ENCODE measurements at places on chromosomes 3 and 15.

- DNase-seq, result no peak
Observed at GRCh38 chr15:62818691-62819090, 223.9 kb upstream of the TPM1 start.

GRCh38 chr3:158717576-158717975, 14.7 kb downstream of the RARRES1 start:
- DNase-seq, result no peak

DNA sequence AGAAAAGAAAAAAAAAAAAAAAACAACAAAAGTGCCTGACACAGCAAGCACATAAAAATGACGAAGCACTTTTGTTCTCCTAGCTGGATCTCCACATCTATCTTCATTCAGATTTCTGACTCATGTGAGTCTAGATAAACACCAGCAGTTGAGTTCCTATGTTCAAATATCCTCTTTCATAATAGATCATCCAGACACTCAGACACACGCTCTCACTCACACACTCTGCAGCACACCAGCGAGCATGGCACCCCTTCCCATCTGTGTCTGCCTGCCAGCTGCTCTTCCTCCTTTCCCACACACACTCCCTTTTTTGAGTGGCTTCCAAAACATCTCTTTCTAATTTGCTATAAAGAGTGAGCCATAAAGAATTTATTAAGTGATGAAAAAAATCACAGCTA, 19.8 kb upstream of the CELF6 start:
- no peak for DNase-seq

DNA sequence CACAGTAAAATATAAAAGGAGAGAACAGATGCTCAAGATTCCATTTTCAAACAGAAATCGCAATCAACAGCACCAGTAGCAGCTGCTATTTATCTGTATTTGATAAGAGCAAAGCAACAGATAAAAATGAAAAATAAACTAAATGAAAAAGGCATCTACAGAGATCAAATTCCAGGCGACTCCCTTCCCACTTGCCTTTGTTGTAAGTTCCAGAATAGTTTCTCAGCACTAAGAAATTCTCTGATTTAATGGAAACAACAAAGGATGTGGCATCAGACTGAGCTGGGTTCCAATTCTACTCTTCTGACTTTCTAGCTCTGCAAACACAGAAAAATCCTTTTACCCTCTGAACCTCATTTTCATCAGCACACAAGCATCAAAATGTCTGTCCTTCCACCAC, 110.8 kb upstream of the MME start:
- no peak for DNase-seq

DNA sequence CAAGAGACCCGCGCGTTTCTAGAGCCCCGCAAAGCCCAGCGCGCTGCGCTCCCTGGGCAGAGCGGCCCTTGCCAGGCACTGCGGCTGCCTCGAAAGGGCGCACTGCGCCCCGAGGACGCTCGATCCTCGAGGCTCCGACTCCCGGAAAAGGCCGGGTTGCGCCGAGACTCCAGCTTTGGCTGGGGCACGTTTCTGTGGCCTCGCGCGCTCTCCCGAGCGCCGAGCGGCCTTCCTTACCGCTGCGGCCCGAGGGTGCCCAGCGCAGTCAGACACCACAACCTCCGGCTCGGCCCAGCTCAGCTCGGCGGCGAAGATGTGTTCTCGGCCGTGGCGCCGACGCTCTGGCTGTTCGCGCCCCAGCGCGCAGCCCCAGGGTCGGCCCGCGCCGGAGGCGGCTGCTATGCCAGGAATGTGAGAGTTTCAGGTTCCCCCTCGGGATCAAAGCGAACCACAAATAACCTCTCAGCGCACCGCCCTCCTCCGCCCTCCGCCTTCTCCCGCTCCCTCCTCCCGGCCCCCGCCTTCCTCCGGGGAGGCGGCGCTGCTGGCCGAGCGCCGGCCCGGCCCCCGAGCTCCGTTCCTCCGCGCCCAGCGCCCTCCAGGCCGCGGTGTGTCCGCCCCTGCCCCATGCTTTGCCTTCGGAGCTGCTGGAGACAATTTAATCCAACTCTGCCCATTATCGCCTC, at the start of gene AMOTL2:
Gene AMOTL2 (minus strand): TSS at position 343 of the 686 bp plus-strand sequence. CDS start 3,014 bp downstream, outside the sequence.
- DNase-seq, result peak; percentile 74

DNA sequence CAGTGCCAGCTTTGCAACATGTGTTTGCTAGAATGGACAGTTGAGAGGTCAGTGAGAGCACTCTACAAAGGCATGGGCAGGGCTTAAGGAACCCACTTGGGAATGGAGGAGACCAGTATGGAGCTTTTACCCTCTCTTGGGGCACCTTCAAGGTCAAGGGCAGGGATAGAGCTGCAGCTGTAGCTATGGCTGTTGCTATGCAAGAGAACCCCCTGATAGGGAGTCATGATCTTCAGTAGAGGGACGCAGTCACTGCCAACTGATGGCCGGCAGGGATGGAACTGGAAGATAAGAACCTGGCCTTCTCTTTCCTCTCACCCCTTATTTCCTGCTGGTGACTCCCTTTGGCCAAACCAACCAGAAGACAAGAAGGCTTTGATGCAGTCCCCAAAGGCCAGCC, 40.3 kb downstream of the THSD4 start:
- DNase-seq, result no peak

All from nucleus accumbens (tissue), 56 donors.